ENCODE measurements at places on chromosomes 1 and 21.

- no peak for DNase-seq
Measured at GRCh38 chr1:98073106-98073505, 152.3 kb upstream of the DPYD start.

GRCh38 chr1:114353262-114353661 is 157.7 kb downstream of the TRIM33 start:
- DNase-seq, result no peak

- DNase-seq, result no peak
Measured at GRCh38 chr1:39859859-39860812, 23.2 kb downstream of the TRIT1 start.

- DNase-seq, result no peak
Measured at GRCh38 chr1:160646711-160647328, at the start of gene SLAMF1. Gene SLAMF1 (minus strand): TSS chr1:160647044. CDS start chr1:160646945, 99 bp downstream.

- DNase-seq, result no peak
Measured at GRCh38 chr1:226786550-226786949, 47.5 kb upstream of the ITPKB start.

GRCh38 chr21:32331444-32332305 is 33.0 kb downstream of the MRAP start:
- no peak for DNase-seq

DNA sequence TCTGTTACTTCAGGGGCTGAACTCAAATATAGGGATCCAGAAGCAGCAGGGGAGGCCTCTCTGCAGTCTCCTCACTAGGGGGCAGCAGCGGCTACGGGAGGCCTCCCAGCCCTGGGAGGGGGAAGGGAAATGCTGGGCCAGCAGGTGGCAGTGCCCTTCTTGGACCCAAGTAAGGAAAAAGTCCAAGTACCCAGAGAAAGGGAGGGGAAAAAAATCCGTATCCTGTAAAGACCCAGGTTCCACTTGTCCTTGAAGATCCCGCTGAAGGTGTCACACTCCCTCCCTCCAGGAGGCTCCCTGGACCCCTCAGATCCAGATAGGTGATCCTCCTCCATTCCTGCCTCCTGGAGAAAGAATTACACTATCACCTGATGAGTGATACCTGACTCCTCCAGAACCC is 14.1 kb upstream of the NUAK2 start:
- DNase-seq, result peak; percentile 64

GRCh38 chr1:201059871-201060555 is 36.5 kb upstream of the KIF21B start:
- DNase-seq, result no peak

DNA sequence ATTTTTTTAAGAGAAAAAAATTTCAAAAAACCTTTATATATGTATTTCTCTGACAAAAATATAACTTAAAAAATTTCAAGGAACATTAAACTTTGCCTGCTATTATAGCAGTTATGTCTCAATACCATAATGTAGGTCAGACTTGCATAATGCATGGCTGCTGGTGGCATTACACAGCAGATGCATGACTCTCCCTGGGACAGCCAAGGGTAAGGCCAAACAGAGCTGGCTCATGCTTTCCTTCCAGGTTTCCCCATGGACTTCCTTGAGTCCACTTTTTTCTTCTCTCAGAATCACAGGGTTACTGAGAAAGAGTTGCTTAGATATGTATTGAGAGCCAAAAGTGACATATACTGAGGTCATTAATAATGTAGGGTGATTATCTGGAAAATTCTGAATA is 43.7 kb downstream of the RHOU start:
- no peak for DNase-seq

DNA sequence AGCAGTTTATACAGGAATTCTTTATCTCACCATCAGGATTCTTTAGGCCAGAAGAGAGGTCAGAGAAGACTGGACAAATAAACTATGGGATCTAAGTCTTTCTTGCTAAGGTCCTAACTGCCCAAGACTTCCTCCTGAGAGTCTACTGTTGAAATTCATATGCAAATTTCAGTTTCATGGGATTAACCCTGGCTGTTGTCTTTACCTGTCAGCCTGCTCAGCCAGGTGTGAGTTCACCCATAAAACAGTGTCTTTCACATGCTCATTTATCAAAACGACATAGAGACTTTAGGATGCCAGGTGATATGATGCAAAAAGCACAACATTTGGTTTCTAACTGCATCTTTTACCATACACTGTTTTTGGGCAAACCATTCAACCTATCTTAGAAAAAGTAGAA is 211.0 kb downstream of the PDE4B start:
- no peak for DNase-seq

- DNase-seq, result no peak
Measured at GRCh38 chr1:30273456-30273855, 449.9 kb downstream of the MATN1 start.

- no peak for DNase-seq
Measured at GRCh38 chr1:25024615-25025350, 94.7 kb upstream of the RUNX3 start.

- DNase-seq, result no peak
Measured at GRCh38 chr1:107900090-107900945, 64.7 kb downstream of the VAV3 start.

GRCh38 chr1:77797991-77798390 is 18.5 kb downstream of the MIGA1 start:
- DNase-seq, result no peak

DNA sequence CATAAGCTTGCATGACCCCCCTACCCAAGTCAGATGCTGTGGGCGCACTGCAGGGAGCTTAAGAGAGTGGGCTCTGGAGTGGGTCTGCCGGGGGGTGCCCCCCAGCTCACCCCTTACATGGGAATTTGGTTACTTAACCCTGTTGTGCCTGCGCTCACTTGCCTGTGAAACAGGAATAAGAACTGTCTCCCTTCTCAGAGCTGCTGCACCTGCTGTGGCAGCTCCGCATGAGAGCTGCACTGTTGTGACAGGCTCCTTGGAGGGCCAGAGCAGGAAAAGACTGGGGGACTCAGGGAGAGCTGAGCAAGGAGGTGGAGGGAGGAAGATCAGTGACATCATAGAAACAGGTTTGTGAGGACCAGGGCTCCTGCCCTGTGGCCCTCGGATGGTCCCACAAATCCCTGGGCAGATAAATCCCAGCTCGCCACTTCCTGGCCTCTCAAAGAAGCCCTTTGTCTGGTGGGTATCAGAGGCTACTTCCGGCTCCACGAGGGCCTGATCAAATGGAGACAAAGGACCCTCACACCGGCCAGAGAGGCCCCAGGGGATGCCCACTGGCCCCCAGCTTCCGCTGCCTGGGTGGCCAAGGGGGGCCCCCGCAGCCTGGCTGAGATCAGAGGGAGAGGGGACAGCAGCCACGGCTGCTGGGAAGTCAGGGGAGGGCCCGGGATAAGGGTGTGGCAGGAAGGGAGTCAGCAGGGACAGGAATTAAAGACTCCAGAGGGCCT is 28.9 kb upstream of the LAPTM5 start:
- no peak for DNase-seq

- no peak for DNase-seq
Measured at GRCh38 chr1:46017876-46018503, 114.4 kb downstream of the PIK3R3 start.

GRCh38 chr1:1630191-1630964 is 1.6 kb upstream of the MMP23B start:
- peak; percentile 82 for DNase-seq

DNA sequence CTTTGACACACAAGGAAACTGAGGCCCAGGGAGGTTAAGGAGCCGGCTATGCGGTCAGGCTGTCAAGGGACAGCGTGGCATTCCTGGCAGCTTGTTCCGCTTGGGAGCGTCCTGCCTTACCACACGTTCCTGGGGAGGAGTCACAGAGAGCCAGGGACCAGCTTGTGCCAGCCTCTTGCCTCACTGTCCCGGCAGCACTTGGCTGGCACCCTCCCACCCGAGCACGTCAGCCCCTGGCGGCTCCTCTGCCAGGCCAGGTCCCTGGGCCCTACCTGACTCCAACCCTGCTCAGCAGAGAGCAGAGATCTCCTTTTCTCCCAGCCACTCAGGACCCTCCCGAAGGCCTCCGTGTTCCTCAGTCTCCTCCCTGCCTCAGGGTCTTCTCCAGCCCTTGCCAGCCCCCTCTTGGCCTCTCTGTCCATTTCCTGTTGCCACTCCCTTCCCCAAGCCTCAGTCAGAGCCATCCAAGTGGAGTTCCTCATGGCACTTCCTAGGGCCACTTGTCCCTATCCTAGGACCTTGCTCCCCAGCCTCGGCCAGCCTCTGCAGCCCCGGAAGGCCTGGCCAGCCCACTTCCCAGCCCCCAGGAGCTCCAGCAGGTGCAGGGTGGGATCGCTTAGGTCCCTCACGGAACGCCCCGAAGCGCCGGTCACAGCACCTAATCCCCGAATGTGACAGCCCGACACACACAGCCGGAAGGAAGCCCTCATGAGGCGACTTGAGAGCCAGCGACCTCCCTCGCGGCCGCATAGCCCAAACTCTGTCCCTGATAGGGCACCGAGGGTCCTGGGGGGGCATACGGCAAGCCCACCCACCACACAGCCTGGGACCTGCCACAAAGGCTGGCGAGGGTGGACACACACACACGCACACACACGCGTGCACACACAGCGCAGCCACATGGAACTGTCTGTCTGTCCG is 130.3 kb downstream of the CASZ1 start:
- DNase-seq, result no peak

- no peak for DNase-seq
Measured at GRCh38 chr1:47216278-47217059, 15.6 kb downstream of the TAL1 start.

DNA sequence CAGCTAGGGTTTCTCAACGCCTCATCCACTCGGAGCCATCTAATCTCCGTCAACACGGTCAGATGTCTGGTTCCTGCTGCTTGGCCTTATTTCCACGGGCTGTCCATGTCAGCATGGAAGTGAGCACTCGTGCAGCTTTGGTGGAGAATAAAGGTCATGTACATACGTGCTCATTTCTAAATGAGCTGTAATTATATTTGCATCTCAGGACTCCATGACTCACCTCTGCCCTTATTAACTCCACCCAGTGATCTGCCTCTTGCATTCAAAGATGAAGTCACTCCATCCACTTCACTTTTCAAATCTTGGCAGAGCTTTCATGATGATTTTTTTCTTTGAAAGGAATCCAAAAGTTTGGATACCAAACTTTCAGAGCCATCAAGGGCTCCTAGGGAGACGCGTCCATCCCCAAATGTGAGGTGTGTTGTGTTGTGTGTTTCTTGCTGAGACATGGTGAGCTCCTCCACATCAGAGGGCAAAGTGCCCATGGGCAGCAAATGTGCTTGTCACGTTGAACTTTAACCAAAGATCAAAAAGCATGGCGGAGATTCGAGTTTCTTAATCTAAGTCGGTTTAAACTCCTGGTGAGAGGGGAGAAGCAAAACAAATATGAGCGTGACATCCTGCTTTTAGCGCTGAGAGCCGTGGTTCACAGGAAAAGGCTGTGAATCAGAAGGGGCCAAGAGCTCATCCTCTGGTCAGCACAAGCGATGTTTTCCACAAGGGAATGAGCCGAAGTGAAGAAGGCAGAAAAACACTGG is 68.6 kb upstream of the ERRFI1 start:
- no peak for DNase-seq

GRCh38 chr1:33848205-33848937 is 15.5 kb upstream of the HMGB4 start:
- no peak for DNase-seq

- no peak for DNase-seq
Measured at GRCh38 chr1:162626094-162626493, 6.2 kb upstream of the DDR2 start.

DNA sequence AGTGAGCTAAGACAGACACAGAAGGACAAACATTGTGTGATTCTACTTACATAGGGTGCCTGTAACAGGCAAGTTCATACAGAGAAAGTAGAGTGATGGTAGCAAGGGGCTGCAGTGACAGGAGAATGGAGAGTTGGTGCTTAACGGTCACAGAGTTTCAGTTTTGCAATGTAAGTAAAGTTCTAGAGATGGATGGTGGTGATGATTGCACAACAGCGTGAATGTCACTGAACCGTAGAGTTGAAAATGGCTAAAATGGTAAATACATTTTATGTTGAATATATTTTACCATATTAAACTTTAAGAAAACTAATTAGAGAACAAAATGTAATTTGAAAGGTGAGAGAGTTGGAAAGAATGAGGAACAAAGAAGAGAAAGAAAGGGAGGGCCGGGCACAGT is 8.7 kb downstream of the CFAP107 start:
- DNase-seq, result no peak

DNA sequence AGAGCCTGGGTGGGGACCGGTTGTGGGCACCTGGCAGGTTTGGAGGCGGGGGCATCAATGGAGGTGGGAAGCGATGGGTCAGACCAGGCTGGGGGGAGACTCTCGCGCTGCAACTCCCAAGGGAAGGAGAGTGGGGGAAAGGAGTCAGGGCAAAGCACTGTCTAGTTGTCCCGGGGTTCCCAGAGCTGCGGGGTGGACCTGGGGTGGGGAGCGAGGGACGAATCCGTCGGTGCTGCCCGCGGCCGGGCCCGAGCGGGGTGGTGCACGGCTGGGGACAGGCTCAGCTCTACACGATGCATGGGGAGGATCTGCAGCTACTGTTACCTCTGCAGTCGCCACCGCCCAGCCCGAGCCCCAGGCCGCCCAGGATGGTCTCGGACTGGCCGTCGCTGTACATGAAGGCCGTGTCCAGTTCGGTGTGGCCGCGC is 427 bp downstream of the AKR7A2 start:
- DNase-seq, result no peak

GRCh38 chr1:30395631-30396030 is 327.8 kb downstream of the MATN1 start:
- no peak for DNase-seq

- no peak for DNase-seq
Measured at GRCh38 chr1:37480581-37481288, 6.4 kb downstream of the ZC3H12A start.

- no peak for DNase-seq
Measured at GRCh38 chr1:113133759-113134158, 60.8 kb downstream of the LRIG2 start.

- no peak for DNase-seq
Measured at GRCh38 chr1:3352952-3353331, 101.5 kb upstream of the ARHGEF16 start.

DNA sequence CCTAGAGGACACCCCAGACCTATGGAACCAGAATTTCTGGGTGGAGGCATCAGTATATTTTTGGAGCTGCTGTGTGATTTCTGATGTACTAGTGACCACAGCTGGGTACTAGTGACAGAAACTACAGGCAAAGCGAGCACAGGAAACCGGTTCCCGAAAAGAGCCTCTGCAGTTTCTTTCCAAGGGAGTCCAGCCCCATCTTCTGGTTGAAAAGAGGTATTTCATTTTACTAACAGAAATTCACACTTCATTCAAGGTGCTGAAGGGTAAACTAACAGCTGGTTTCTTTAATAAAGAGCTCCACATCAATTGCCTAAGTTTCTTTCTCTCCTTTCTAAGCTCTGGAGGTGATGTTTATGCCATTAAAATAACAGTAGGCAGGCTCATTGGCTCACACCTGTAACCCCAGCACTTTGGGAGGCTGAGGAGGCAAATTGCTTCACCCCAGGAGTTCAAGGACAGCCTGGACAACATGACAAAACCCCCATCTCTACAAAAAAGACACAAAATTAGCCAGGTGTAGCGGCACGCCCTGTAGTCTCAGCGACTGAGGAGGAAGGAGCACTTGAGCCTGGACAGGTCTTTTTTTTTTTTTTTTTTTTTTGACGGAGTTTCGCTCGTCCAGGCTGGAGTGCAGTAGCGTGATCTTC is 22.0 kb downstream of the THAP3 start:
- DNase-seq, result no peak

GRCh38 chr1:219269171-219269570 is 95.5 kb downstream of the LYPLAL1 start:
- no peak for DNase-seq

GRCh38 chr1:165279882-165280281 is 76.6 kb downstream of the LMX1A start:
- no peak for DNase-seq
